ENCODE measurements at places on chromosomes 3 and 15.
A peak's percentile ranks its signal among the peaks of the same experiment; 100 is the strongest.

DNA sequence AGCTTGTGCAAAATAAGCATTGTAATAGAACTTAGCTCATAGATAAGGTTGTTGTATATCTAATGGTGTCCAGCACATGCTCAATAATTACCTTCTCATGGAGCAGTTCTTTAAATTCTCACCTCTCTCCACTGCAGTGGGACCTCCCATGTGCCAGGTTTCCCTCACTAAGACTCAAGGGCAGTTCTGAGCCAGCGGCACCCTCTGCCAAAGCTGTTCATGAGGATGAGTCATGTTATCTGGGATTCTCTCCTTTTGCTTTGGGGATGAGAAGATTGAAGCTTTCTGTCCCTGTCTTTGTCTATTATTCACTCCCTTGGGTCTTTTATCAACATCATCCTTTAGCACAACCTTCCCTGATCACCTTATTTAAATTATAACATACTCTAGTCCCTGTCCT, 15.6 kb upstream of the AMOTL2 start:
- no peaks in the 10 kb centered on the region for H3K36me3 ChIP-seq
- H3K27me3 ChIP-seq, result no peaks in the 10 kb centered on the region
- H3K27ac ChIP-seq, result no peak overlapping the region
- no peak for DNase-seq
- H3K4me1 ChIP-seq, result no peaks in the 10 kb centered on the region

DNA sequence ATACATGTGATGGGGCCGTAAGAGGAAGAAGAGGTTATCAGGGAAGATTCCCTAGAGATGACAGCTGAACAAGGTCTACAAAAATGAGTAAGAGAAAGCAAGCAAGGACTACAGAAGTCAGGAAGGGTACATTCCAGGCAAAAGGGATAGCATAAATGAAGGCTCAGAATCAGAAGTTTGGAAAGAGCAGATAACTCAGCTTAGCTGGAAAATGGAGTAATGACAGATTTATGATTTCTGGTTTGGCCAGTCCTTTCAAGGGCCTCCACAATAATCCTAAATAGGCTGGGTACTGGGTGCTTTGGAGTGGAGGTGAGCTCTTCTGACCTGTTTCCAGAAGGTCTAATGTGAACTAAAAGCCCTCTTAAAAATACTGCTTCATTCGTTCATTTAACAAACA, 110.7 kb downstream of the MYO5A start:
- no peaks in the 10 kb centered on the region for H3K27me3 ChIP-seq
- H3K4me1 ChIP-seq, result peaks cover 7% of the 10 kb centered on the region
- no peak overlapping the region for H3K4me3 ChIP-seq
- no peak for DNase-seq
- H3K27ac ChIP-seq, result no peak overlapping the region

- no peaks in the 10 kb centered on the region for H3K27me3 ChIP-seq
- H3K4me1 ChIP-seq, result peaks cover 7% of the 10 kb centered on the region
- no peak for DNase-seq
- H3K27ac ChIP-seq, result no peak overlapping the region
These were observed 901.4 kb downstream of the MCTP2 start for GRCh38 chr15:95132774-95133173.

GRCh38 chr3:32847528-32847927, 29.7 kb downstream of the TRIM71 start:
- H3K4me1 ChIP-seq, result no peaks in the 10 kb centered on the region
- H3K4me3 ChIP-seq, result no peak overlapping the region
- no peak overlapping the region for H3K27ac ChIP-seq
- no peak for DNase-seq

DNA sequence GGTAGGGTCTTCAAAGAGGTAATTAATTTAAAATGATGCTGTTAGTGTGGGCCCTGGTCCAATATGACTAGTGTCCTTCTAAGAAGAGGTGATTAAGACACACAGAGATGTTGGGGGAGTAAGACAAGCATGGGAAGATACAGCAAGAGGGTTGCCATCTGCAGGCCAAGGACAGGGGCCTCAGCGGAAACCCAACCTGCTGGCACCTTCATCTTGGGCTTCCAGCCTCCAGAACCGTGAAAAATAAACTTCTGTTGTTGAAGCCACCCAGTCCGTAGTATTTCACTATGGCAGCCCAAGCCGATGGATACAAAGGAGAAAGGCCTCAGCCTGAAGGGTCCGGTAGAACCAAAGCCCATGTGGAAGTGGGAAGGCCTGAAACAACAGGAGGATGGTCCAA, 161.7 kb upstream of the UBE2E1 start:
- H3K4me3 ChIP-seq, result no peak overlapping the region
- no peak overlapping the region for H3K27ac ChIP-seq
- no peak for DNase-seq

GRCh38 chr3:100992231-100993012, 799 bp downstream of the ABI3BP start:
- H3K4me1 ChIP-seq, result no peaks in the 10 kb centered on the region
- no peaks in the 10 kb centered on the region for H3K27me3 ChIP-seq
- peak overlapping the region; percentile 50 for H3K4me3 ChIP-seq

DNA sequence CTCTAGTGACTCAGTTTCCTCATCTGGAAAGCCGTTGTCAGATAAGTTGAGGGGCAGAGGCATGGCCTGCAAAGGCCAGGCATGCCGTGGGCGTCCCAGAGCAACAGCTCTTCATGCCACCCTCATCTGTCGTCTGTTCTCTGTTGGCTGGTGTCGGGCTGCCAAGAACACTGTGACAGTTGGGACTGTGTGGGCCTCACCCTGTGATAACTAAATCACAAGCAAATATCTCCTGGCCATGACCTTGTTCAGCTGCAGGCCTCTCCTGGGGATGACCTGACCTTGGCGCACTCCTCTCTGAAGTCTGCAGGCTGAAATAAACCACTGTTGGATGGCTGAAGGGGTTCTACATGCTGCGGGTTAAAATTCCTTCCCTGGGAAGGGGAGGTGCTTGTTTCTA, 145.9 kb downstream of the SHQ1 start:
- no peak for DNase-seq
- no peaks in the 10 kb centered on the region for H3K4me1 ChIP-seq
- H3K27ac ChIP-seq, result no peak overlapping the region
- no peaks in the 10 kb centered on the region for H3K27me3 ChIP-seq
- H3K36me3 ChIP-seq, result no peaks in the 10 kb centered on the region
- H3K4me3 ChIP-seq, result no peak overlapping the region

- DNase-seq, result no peak
- H3K4me3 ChIP-seq, result no peak overlapping the region
- H3K27ac ChIP-seq, result no peak overlapping the region
- H3K27me3 ChIP-seq, result peaks cover 10% of the 10 kb centered on the region
These were observed 11.4 kb upstream of the OCA2 start for GRCh38 chr15:28110481-28110881.

GRCh38 chr15:69298697-69299441, at the start of gene PAQR5:
TSS of gene PAQR5 (plus strand) at chr15:69298912. CDS start at chr15:69360081, 61,169 bp downstream.
- no peak within 1 kb of the TSS for H3K27ac ChIP-seq
- H3K36me3 ChIP-seq, result no peaks in the 10 kb centered on the region
- peak within 1 kb of the TSS; percentile 72 for H3K4me3 ChIP-seq
- peaks cover 7% of the 10 kb centered on the region for H3K4me1 ChIP-seq

DNA sequence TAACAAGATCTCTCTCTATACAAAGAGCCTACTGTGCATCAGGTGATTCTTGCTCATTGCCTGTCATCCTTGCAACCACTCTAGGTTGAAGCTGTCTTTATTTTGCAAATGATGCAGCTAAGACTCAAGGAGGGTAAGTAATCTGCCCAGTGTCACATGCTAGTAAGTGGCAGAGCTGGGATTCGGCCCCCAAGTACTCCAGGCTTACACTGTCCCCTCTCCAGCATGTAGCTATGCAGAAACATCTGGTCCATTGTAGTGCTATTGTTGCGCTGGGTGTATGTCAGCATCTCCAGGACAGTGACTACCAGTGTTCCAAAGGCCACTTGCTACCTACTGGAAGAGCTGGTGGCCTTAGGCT, 248.9 kb downstream of the SLCO3A1 start:
- DNase-seq, result no peak
- H3K4me3 ChIP-seq, result no peak overlapping the region
- peaks cover 4% of the 10 kb centered on the region for H3K4me1 ChIP-seq
- H3K27ac ChIP-seq, result no peak overlapping the region

DNA sequence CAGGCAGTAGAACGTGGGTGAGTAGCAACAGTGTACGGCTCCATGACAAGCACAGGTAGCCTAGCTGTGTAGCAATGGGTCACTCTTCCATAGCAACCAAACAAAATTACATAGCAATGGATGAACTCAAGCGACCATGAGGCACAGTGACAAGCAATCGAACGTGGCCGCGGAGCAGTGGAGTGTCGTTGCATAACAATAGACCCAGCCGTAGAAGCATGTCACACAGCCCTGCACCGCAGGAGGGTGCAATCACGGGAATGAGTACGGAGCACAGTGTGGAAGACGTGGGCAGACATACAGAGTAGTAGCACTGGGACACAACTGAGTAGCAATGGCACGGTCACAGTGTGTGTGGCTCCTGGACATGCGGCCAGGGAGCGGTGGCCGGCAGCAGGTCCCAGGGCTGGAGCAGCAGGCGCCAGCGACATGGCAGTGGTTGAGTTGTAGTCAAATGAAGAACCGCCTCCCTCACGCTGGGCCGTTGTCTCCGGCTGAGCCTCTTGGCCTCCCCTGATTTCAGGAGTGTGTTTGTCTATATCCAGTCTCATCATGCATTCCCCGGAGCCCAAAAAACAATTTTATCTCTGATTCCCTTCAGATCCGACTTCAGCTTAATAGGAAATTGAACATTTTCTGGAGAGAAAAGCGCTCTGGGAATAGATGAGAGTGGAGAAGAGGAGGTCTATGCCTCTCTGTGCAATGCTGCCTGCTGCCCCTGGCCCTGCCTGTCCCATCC, 64.1 kb downstream of the CCDC33 start:
- H3K4me1 ChIP-seq, result no peaks in the 10 kb centered on the region
- no peak for DNase-seq
- no peak overlapping the region for H3K4me3 ChIP-seq
- H3K27me3 ChIP-seq, result peaks cover 2% of the 10 kb centered on the region

DNA sequence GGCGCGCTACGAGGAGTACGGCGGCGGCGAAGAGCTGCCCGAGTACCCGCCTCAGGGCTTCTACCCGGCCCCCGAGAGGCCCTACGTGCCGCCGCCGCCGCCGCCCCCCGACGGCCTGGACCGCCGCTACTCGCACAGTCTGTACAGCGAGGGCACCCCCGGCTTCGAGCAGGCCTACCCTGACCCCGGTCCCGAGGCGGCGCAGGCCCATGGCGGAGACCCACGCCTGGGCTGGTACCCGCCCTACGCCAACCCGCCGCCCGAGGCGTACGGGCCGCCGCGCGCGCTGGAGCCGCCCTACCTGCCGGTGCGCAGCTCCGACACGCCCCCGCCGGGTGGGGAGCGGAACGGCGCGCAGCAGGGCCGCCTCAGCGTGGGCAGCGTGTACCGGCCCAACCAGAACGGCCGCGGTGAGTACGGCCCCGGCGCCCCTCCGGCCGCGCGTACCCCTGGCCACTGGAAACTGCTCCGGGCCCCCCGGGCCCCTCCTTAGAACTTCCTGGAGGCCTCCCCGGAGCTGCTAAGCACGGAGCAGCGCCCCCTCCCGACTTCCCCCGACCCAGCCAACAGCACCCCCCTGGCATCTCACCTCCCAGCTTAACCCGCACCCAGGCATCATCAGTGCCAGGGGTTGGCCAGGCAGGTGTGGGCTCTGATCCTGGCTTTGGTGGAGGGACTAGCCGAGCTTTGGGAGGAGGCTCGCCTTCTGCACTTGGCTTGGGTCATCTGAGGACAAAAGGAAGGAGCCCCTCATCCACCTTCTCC, 1.4 kb downstream of the LOXL1 start:
- no peaks in the 10 kb centered on the region for H3K27me3 ChIP-seq
- peaks cover 35% of the 10 kb centered on the region for H3K4me1 ChIP-seq
- H3K4me3 ChIP-seq, result peak overlapping the region; percentile 66
- H3K36me3 ChIP-seq, result no peaks in the 10 kb centered on the region

DNA sequence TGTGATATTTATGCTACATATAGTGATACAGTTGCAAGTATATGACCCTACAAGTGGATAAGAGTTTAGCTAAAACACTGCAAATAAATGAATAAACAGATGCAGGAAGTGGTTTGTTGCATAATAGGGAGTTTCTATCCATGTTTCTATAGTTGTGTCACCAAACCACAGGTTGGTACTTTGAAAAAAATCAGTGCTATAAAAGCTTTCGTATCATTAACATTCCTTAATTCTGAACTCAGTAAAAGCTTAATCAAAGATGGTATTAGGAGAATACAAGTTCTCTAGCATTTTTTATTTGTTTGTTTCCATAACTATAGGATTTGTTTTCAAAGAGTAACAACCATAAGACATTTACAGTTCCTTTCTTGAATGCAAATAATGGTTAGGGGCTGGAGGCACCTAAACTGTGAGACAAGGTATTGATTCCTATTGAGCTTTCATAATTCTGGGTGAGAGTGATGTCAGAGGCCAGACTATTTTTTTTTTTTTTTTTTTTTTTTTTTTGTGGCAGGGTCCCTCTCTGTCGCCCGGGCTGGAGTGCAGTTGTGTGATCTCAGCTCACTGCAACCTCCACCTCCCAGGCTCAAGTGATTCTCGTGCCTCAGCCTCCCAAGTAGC, 29.6 kb downstream of the CPOX start:
- no peak overlapping the region for H3K4me3 ChIP-seq
- DNase-seq, result no peak
- no peaks in the 10 kb centered on the region for H3K4me1 ChIP-seq
- no peak overlapping the region for H3K27ac ChIP-seq
- H3K36me3 ChIP-seq, result no peaks in the 10 kb centered on the region

DNA sequence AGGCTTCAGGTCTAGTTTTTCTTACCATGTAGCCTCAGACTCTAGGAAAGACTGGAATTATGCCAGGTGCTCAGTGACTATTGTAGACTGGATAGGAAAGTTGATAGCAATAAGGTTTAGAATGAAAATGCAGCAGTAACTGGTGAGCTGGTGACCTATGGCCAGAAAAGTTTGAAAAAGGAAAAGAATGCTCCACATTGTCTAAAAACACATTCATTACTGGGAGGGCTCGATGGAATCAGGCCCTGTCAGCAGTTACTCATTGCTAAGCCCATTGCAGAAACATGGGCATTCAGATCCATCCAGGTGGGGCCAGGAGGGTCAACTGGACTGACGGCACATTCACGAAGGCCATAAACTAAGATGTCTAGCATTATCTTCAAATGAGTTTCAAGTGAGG, 8.7 kb upstream of the MBNL1 start:
- DNase-seq, result no peak
- H3K27me3 ChIP-seq, result no peaks in the 10 kb centered on the region
- no peak overlapping the region for H3K4me3 ChIP-seq

DNA sequence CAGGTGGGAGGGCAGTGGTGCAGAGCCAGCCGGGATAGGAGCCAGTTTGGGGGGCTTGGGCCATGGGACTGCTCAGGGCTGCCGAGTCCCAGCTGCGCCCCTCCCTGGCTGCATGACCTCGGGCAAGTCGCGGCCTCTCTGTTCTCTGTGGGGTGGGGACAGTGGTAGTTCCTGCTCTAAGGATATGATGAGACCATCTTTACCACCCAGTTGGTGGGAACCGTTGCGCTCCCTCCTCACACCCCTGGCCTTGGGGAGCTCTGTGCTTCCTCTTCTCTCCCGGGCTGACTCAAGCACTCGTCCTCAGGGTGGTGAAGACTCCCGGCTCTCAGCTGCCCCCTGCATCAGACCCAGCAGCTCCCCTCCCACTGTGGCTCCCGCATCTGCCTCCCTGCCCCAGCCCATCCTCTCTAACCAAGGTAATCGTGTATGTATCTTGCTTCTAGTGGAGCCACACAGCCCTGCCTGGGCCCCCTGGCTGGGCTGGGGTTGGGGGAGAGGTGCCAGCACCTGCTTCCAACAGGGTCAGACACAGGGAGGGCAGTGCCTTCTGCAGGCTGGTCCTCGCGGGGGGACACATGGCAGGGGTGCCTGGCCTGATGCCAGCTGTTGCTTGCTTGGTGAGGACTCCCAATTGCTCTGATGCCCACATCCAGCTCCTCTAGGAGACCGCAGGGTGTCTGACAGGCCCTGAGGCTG, 15.1 kb upstream of the STAB1 start:
- no peak for DNase-seq
- H3K4me1 ChIP-seq, result peaks cover 18% of the 10 kb centered on the region
- peaks cover 87% of the 10 kb centered on the region for H3K36me3 ChIP-seq
- H3K27ac ChIP-seq, result no peak overlapping the region
